Osteoblast (primary cell): ENCODE measurements at places on chromosomes 6 and 20. TPM values are rescaled to one million over a fixed set of nuclear protein-coding genes. Genes with fewer than 3 reads are reported as not detected.
A peak's percentile ranks its signal among the peaks of the same experiment; 100 is the strongest.

DNA sequence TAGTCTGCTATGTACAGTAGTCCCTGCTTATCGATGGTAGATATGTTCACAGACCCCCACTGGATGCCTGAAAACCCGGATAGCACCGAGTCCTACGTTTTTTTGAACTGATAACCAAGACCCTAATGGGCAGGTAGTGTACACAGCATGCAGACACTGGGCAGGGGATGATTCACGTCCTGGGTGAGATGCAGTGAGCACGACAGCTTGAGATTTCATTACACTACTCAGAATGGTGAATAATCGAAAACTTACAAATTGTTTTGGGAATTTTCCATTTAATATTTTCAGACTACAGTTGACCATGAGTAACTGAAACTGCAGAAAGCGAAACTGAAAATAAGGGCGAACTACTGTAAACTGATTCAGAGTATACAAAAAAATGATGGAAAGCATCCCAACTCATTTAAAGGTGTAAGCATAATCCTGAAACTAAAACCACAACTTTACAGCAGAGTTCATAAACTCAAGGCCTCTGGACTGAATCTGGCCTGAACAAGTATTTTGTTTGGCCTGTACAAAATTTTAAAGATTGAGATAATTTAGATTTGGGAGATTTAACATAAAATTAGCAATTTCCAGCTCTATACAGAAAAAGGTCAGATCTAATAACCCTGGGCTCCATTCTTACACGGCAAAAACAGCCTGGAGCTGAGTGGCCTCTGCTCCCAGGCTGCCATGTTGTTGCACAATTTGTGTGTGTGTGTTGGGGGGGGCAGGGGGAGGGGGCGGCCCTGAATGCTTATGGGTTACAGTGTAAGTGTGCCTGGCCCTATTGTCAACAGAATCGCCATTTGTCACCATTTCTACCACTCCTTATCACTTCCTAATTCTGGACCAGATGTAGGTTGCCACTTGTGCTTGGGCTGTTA is 34.9 kb downstream of the RNF24 start:
- peak; percentile 64 for DNase-seq

DNA sequence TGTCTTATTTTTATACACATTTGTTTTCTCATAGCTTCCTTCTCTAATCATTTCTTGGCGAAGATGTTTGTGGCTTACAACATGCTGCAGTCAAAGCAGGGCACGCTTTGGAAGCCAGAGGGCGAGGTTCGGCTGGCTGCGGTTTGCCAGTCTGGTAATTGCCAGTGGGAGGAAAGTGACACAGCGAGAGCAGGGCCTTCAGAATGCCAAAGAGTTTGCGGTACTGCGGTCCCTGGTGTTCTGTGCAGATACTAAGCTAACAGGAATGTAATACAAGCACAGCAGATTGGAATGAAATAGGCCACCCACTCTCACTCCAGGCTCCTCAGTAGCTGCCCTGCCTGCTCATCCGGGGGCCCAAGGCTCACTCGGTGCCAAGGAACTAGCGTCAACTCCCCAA is 58.7 kb upstream of the TGM3 start:
- DNase-seq: peak; percentile 96

- DNase-seq: no peak
These were observed 44.0 kb upstream of the DDR1 start for GRCh38 chr6:30840084-30840934.

DNA sequence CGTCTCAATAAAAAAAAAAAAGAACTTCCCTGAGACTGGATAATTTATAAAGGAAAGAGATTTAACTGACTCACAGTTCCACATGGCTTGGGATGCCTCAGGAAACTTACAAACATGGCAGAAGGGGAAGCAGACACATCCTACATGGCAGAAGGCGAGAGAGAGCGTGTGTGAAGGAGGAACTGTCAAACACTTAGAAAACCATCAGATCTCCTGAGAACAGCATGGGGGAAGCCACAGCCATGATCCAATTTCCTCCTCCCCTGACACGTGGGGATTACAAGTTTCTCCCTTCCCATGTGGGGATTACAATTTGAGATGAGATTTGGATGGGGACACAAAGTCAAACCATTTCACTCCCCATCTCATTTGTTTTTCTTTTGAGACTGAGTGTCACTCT is 46.6 kb upstream of the TFAP2C start:
- no peak for DNase-seq

DNA sequence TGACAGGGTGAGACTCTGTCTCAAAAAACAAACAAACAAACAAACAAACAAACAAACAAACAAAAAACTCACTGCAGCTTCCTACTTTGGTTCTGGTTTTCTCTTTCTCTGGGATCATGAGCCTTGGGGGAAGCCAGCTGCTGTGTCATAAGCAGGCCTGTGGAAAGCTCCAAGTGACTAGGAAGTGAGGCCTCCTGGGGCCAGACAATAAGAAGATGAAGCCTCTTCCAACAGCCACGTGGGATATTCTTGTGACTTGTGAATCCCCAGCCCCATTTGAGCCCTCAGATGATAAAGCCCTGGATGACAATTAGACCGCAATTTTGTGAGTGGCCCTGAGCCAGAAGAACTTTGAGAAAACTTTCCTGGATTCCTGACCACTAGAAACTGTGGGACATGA is 11.4 kb downstream of the HLA-A start:
- DNase-seq: no peak

DNA sequence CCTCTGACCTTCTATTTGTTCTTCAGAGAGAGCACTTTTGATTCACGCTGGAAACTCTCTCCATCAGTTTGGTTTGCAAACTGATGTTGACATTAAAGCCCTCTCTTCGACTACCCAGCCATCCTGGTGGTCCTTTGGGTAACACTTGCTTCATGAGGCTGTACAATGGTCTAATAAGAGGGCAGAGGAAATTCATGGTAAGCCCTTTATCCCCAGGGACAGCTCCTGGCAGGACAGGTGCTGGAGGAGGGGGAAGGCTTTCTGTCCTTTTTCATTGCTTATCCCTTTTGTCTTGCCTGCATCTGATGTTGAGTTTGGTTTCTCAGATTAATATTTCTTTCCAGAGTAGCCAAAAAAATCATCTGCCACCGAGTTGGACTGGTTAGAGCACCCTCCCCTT is 52.1 kb upstream of the CD93 start:
- no peak for DNase-seq

- DNase-seq: no peak
These were observed 429.7 kb upstream of the RUNX2 start for GRCh38 chr6:44898296-44898930.

DNA sequence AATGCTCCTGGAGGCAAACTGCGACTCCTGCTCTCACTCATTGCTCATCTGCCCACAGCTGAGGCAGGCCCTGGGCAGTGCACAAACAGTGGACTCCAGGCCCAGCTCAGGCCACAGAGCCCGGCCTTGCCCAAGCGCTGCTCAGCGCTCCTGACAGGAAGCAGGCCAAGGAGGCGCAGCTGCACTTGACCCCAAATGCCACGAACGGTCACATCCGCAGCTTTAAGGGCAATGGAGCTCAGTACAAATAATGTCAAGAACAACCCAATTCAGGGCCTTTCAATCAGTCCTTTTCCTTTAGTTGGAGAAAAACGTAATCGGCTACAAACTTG is 33.8 kb downstream of the RRBP1 start:
- peak; percentile 80 for DNase-seq

GRCh38 chr6:2157441-2158127 is 87.8 kb downstream of the GMDS start:
- no peak for DNase-seq

DNA sequence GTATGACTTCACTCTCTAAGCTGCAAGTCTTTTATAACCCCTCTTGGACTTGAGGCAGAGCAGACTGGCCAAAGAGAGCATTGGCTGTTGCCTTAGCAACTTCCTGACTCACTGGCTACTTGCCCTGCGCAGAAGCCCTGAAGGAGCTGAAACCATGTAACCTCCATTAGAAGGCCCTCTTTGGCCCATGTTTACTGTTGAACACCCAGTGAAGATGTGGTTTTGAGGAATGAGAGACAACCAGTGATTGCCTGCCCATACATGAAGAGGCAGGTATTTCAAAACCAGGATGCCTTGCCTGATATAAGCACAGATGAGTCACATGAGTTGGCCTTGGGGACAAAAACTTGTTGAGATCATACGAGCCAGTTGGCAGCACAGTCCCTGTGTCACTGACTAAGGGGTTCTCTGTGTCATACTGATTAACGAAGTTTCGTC is 182.5 kb downstream of the EDN1 start:
- DNase-seq: peak; percentile 45

GRCh38 chr6:90218959-90219208 is 77.8 kb downstream of the BACH2 start:
- DNase-seq: no peak

DNA sequence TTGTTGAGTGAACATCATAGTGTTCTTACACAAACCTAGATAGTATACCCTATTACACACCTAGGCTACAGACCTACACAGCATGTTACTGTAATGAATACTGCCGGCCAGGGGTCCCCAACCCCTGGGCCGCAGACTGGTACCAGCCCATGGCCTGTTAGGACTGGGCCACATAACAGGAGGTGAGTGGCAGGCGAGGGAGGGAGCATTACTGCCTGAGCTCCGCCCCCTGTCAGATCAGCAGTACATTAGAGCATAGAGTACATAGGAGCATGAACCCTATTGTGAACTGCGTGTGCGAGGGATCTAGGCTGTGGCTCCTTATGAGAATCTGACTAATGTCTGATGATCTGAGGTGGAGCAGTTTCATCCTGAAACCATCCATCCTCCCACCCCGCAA is 126.3 kb downstream of the PRND start:
- no peak for DNase-seq

GRCh38 chr20:4973330-4974097 is 27.8 kb downstream of the SLC23A2 start:
- DNase-seq: peak; percentile 88

DNA sequence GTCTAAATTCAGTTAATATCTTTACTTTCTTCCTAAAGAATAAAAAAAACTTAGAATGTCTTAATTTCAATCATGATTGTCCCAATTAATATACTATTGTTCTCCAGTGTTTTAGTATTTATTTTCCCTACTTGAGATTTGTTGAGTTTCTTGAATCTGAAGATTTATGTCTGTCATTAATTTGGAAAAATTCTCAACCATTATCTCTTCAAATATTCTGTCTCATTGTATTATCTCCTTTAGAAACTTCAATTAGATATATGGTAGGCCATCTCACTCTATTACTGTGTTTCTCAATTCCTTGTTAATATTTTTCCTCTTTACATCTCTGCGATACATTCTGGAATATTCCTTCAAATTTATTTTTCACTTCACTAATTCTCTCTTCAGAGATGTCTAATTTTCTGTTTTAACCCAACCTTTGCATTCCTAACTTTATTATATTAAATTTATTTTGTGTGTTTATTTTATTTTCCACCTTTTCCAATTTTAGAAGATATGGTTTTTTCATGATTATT is 268.6 kb downstream of the QKI start:
- no peak for DNase-seq

DNA sequence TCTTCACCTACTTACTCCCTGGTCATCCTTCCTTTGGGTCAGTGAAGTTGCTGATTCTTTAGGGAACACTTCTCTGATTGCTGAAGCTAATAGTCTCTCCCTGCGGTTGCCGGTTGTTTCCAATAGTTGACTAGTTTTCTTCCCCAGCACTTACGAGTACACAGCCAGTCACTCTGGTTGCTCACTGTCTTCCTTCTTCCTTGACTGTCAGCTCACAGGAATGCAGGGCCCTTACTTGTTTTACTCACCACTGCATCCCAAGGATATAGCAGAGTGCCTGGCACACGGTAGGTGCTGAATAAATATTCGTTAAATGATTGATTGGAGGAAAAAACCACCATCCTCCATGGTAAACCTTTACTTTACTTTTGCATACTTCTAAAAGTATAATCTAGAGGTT is 345.0 kb downstream of the QKI start:
- no peak for DNase-seq

GRCh38 chr20:59743767-59744485 is 139.6 kb downstream of the PHACTR3 start:
- no peak for DNase-seq

- no peak for DNase-seq
These were observed 43.1 kb downstream of the SLX4IP start for GRCh38 chr20:10478205-10478604.

- no peak for DNase-seq
These were observed 98.9 kb downstream of the ZNF217 start for GRCh38 chr20:53494753-53495152.

DNA sequence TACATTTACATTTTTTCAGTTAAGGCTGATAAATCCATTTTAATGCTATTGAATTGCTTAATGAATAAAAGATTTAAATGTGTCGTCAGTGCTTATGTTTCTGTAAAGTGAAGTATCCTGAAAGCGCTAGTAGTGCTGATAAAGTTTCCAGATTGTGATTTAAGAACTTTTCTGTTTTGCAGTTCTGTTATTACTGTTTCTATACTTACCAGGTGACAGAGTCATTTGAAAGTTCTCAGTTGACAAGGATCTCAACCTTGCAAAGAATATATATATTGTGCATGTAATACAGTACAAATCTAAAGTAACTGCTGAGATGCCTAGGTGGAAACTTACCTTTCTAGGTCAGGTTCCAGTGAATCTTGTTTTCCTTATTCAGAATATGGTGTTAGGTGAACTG is 201.8 kb downstream of the ARID1B start:
- DNase-seq: no peak

GRCh38 chr6:53439556-53439955 is 90.8 kb upstream of the ELOVL5 start:
- DNase-seq: peak; percentile 58

- DNase-seq: no peak
These were observed 48.6 kb upstream of the PTPRT start for GRCh38 chr20:43238266-43238665.

DNA sequence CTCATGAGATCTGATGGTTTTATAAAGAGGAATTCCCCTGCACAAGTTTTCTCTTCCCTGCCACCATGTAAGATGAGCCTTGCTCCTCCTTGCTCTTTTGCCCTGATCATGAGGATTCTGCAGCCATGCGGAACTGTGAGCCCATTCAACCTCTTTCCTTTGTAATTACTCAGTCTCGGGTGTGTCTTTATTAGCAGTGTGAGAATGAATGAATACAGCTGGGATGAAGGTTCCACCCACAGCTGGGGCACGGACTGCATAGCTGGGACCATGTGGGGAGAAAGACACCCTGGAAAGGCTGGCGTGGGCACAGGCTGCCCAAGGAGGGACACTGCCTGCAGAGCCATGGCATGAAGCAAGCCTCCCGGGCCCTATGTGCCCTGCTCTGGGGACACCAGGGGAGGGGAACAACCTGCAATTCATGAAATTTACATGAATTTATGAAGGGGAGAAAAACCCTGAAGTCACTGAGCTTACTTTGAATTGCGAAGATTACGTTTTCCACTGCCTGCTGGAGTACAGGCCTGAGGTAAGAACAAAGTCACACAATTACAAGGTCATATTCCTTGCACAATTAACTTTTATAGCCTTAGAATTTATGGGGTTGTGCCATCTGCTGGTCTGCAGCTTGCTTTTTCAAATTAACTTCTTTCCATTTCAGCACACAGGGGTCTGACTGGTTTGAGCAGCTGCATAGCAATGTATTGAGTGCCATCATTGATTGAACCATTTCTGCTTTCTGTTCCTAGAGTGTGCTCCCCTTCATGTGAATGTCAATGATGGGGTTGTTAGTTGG is 46.2 kb downstream of the SLC22A1 start:
- DNase-seq: no peak

GRCh38 chr6:51077821-51078518 is 259.3 kb downstream of the TFAP2B start:
- DNase-seq: no peak

- DNase-seq: no peak
These were observed 2.0 kb downstream of the FRS3 start for GRCh38 chr6:41777551-41778285.

The PRSS35 gene
- 1.1 and 1.5 TPM in 2 replicates for total RNA-seq

The SCAND1 gene
- total RNA-seq: 69.8 and 74.6 TPM in 2 replicates

The CCN5 gene
- total RNA-seq: 520 and 687 TPM in 2 replicates

The UNC5CL gene
- under 0.01 TPM in 1 of 2 replicates, not detected in the other for total RNA-seq

The TNNC2 gene
- total RNA-seq: 0.29 and 0.36 TPM in 2 replicates

The C6orf132 gene
- total RNA-seq: 2.9 TPM in 2 replicates

The RIMS1 gene
- 8.3 and 13.4 TPM in 2 replicates for total RNA-seq

The EYS gene
- total RNA-seq: under 0.01 TPM in 2 replicates
